DMS 273 treated with DMSO at 0.1 percent for 48 hours (cell line): ENCODE measurements at places on chromosomes 1 and 21.

- no peak for DNase-seq
These were observed 52.2 kb upstream of the ARTN start for GRCh38 chr1:43881415-43881814.

DNA sequence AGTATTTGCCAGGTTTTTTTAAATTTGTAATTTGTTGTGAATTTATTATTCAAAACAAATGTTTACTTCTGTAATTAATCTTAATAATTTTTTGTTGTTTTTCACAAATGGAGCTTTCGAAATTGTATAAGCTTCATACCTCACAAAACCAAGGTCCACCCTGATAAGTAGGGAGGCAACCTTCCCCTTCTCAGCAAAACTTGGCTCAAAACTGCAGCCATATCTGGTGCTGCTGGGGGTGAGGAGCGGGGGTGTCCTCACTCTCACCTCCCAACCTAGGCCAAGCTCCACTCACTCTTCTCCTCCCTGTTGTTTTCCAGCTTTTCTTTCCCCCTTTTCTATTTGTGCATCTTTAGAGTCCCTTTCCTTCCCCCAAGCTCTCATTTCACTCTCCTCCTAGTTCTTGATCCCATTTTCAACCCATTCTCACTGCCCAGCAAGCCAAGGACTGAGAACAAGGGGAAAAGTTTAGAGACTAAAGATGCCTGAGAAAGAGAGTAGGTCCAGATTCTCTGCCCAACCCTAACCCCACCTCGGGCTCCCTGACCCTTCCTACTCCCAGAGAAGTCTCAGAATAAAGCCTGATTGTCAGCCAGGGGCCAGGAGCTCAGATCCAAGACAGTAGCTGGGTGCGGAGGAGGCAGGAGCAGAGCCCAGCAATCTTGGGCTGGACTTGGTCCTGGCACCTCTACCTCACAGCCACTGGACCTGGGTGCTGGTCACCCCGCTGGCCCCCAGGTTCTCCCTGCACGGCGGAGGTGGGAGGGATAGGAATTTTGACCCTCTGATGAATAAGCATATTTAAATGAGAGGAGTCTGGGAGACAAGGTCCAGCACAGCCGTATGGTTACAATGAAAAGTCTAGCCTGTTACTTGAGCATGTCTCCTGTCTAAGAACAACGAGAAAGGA lies 8.3 kb upstream of the CFAP45 start:
- DNase-seq = no peak

GRCh38 chr1:64915381-64916274 lies 50.7 kb downstream of the JAK1 start:
- DNase-seq = no peak

- DNase-seq = no peak
These were observed 27.7 kb upstream of the SLC5A9 start for GRCh38 chr1:48194801-48195200.

GRCh38 chr1:116556289-116557006 lies 14.4 kb downstream of the CD58 start:
- no peak for DNase-seq

GRCh38 chr21:15014221-15014620 lies 50.6 kb downstream of the NRIP1 start:
- DNase-seq = no peak

- DNase-seq = no peak
These were observed 15.7 kb downstream of the HSD11B1 start for GRCh38 chr1:209720326-209720725.

DNA sequence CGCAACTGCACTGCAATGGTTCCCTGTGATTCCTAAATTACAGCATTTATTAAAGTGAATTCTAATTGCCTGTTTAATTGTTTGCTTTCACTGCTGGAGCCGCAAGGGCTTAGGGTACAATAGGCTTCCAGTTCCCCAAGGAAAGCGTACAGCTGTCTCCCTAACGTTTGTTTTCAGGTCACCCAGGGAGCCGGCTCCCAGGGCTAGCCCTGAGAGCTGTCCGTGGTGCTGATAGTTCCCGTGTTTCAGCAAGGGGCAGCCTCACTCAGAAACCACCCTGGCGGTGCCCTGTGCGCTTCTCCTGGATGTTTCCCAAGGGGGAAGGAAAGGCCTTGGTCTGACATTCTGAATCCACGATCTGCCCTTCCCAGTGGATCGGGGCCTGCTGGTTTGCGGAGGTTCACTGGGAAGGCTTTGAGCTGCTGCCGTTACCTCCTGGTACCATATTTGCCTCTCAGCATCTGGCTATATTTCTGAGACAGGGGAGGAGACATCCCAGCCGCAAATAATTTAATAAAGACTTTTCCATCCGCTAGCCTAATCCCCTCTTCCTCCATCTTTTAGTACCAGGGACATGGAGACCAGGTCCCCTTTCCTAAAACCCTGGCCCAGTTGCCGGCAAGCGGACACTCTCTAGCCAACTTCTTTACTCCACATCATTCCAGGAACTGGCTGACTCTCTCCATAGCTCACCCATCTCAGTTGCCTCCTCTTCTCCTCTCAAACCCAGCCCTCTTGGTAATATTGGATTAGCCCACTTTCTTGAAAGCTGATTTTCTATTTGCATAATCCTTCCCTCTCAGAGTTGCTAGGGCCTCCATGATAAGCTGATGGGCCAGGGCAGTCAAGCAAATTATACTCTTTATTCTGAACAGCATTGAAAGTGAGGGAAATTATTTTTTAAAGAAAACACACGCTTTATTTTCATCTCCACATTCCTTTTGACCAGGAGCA lies 149.0 kb downstream of the IGSF21 start:
- no peak for DNase-seq

- DNase-seq = no peak
These were observed 84.4 kb upstream of the CXADR start for GRCh38 chr21:17428484-17428869.

DNA sequence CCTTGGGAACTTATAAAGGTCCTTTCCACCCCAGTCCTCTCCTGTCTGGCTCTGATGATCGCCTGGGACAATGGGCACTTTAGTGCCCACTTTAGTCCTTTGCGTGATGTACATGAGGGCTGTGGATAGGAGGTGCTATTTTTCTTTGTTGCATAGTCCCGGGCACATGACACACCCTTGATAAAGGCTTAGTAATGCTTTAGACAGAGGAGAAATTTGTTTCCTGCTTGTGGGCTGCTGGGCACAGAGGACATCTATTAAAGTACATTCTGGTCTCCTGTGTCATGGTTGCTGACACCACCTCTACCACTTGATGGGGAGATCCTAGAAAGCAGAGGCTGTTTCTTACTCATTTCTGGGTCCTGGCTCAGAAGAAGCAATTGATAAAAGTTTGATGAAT lies 5.4 kb upstream of the KNCN start:
- no peak for DNase-seq

GRCh38 chr1:195664628-195665027 lies 943.6 kb downstream of the KCNT2 start:
- DNase-seq = no peak

- no peak for DNase-seq
These were observed 1.1 kb upstream of the ADAMTS1 start for GRCh38 chr21:26846036-26846931.

DNA sequence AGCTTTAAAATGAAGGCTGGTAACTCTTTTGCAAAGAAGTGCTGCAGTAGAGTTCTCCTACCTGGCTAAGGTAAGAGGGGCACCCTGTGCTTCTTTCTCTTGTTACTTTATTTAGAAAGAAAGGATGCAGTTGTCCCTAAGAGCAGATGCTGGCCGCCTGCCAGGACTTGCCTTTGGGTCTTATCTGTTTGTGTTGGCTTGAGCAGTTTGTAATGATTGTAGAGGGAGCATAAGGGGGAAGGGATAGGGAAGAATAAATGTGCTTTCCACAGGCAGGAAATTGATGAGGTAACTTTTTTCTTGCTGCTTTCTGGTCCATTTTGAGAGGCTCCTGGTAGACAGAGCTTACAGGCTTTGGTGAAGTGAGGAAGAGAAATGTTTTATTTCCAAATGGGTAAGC lies 229.6 kb downstream of the HHAT start:
- no peak for DNase-seq

DNA sequence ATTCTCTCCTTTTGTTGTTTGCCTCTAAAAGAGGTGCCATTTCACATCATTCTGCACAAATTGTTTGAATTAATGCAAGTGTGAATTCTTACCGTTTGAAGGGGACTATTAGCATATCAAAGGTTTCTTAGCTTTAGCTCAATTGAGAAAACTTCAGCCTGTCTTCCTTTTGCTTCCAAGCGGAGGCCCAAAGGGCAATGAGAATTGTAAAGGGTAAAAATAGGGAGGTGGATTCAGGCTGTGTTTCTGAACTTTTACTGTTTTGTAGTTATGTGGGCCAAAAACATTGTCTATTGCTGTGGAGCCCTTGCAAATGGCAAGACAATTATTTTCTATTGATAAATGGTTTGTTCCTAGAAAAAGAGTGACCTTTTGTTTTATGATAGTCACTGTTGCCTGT lies 3.6 kb downstream of the ADGRL2 start:
- no peak for DNase-seq

GRCh38 chr1:240515505-240515904 lies 96.5 kb downstream of the GREM2 start:
- DNase-seq = no peak

DNA sequence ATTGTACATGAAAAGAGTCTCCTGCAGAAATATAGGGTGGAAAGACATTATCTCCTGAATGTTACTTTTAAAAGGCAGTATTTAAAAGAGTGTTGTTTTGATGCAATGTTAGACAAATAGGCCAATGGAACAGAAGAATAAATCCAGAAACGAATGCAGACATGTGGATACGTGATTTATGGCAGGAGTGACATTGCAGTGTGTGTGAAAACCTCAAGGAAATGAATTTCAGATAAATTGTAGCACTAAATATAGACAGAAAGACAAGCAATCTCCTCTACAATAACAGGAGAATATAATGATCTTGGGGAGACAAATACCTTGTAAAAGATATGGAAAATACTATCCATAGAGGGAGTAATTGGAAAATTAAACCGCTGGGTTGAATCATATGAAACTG lies 387.8 kb upstream of the CHRM3 start:
- no peak for DNase-seq

DNA sequence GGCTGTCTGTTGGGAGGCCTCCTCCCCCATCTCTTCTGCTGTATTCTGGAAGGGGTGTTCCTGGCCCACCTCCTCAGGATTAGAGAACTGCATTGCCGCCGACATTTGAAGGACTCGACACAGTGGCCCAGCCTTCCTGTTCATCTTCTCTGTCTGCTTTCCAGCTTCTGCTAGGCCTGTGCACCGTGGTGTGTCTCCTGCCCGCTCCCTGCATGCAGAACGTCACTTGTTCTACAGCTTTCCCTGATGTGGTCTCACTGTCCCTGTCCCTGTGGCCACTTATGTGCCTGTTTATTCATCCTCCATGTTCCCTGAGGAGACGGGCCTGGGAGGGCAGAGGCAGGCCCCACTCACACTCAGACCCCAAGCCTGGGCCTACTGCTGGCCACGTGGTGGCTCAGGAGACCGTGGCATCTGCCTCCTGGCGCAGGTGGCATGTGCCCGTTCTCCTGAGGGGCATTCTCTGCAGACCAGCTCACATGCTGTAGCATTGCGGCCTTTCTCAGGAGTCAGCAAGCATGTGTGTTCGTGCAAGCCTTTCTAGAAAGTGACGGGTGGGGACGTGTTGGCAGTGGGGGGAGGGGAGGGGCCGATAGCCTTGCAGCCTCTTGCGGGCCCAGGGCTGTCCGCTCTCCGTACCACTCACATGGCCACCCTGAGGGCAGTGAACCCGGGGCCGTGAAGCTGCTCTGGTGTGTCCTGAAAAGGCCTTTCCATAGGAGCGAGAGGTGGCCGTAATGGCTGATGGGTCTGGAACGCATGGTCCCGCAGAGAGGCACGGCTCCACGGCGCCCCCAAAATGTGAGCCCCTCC lies 35.9 kb downstream of the POFUT2 start:
- no peak for DNase-seq

- no peak for DNase-seq
These were observed 88.0 kb upstream of the PBX1 start for GRCh38 chr1:164470996-164471395.

DNA sequence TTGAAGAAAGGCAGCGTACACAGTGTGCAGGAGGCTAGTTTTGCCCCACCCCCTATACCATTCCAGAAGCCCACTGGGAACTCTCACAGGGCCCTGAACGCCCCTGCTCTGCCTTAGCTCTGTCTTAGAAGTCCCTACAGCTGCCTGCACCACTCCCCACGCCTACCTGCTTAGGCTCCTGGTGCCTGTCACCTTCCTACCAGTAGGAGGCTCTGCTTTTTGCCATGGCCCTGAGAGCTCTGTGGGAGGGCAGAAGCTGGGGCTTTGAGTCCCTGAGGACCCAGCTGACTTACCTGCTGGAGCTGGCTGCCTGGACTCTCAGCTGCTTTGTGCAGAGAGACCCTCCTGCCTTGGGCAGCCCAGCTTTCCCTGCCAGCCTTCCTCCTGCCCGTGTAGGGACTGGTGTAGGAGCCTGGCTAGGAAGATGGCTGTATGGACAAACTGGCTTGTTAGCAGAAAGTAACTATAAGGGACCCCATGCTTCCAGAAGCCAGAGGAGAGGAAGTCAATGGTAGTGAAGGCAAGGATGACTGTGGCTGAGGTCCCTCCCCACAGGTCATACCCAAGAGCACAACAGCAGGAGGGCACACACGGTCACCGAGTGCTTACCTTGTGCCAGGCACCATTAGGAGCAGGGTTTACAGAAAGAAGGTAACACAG lies 9.8 kb upstream of the CELSR2 start:
- DNase-seq = peak; percentile 43
